ENCODE measurements at places on chromosomes 4 and X.
A peak's percentile ranks its signal among the peaks of the same experiment; 100 is the strongest.

DNA sequence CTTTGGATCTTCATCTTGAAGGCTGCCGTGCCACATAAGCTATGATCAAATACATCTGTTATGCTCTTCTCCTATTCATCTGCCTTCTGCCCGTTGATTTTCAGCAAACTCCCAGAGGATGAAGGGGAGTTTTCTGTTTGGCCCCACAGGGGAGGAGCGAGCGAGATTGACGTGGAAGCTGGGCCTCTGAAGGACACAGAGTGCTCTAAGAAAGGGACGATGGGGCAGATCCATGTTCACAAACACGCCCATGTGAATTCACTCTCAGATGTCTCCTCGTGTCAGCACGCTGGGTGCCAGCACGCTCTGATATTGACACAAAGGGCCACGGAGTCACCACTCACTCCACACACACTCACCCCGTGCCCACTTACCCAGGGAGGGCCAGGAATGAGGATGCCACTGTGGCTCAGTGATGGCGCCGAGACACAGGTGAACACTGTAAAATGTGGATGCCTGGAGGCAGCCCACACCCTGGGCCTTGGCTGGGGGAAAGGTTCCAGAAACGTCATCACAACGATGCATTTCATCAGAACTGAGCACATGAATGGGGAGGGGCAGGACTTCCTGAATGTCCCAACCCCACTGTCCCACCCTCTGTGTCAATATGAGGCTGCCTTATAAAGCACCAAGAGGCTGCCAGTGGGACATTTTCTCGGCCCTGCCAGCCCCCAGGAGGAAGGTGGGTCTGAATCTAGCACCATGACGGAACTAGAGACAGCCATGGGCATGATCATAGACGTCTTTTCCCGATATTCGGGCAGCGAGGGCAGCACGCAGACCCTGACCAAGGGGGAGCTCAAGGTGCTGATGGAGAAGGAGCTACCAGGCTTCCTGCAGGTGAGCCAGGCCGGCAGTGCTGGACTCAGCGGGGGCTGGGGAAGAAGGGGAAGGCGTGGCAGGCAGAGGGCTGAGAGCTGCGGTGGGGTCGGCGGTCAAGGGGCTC, at the start of gene S100P:
S100P (plus strand) TSS at position 648 of the 946 bp plus-strand sequence; CDS start at position 703, 55 bp downstream.
- DNase-seq, result no peak

- DNase-seq, result no peak
Measured at GRCh38 chrX:89033723-89034122, 286.7 kb downstream of the CPXCR1 start.

DNA sequence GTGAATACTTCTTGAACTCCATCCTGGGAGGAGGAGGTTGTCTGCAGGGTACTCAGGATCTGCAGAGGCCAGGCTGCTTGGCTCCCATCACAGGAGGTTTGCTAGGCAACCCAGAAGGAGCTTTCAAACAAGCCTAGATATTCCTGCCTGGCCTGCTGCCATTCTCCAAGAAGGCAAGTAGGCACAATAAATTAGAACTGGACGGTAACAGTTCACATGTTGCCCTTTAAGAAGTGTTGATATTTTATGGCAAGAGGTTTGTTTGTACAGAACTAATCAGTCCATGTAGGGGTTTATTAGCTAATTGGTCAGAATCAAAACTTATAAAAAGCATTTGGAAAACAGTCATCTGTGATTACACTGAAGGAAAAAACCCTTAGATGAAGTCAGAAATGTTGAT, 39.3 kb downstream of the SYNPO2 start:
- no peak for DNase-seq

- no peak for DNase-seq
Measured at GRCh38 chr4:40990236-40990898, 224.0 kb downstream of the APBB2 start.

DNA sequence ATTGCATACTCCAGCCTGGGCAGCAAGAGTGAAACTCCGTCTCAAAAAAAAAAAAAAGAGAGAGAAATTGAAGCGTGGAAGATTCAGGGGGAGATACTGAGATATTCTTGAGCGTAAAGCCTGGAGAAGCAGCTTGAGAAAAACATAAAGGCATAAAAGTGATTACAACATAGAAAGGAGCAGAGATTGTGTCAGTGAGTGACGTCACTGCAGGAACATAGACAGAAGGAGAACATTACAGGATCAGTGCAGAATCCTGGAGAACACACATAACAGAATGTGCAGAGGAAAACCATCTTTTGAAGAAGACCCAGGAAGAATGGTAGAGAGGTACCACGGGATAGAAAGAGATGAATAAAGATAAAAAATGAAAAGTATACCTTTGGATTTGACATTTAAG, 147.0 kb downstream of the APBB2 start:
- no peak for DNase-seq

GRCh38 chrX:6228720-6229119, at the start of gene NLGN4X:
TSS of gene NLGN4X (minus strand) at chrX:6228867. CDS start at chrX:6151466, 77,401 bp downstream.
- no peak for DNase-seq

DNA sequence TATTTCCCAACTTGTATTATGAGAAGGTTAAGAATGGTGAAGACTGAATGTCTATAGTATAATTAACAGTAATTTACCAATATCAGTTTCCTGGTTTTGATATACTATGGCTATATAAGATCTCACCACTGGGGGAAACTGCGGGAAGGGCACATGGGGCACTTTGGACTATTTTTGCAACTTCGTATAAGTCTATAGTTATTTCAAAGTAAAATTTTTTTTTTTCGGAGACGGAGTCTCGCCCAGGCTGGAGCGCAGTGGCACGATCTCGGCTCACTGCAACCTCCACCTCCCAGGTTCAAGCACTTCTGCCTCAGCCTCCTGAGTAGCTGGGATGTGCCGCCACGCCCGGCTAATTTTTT, 46.1 kb downstream of the CXorf58 start:
- no peak for DNase-seq

- DNase-seq, result no peak
Measured at GRCh38 chrX:129472116-129472515, 51.2 kb downstream of the SMARCA1 start.

- DNase-seq, result no peak
Measured at GRCh38 chr4:40831146-40831907, 81.6 kb downstream of the NSUN7 start.

- no peak for DNase-seq
Measured at GRCh38 chr4:73187325-73187724, 71.3 kb downstream of the ANKRD17 start.

- DNase-seq, result no peak
Measured at GRCh38 chr4:76747563-76747962, 150.4 kb downstream of the SOWAHB start.

GRCh38 chr4:166252487-166253402, 379.7 kb downstream of the TLL1 start:
- DNase-seq, result no peak

DNA sequence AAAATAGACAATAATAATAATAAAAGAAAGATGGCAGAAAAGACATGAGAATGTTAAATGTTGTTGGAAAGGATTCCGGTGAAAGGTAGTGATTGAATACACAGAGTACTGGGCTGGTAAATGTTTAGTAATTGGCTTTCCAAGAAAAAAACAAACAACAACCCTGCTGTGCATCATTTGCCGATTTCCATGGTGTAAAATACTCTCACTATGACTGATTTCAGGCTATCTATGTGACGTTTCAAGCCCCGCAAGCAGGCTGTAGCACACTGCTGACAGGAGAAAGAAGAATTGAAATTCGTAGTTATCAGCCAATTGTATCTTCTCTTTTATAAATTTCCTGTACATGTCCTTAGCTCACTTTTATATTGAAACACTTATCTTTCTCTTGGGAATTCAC, 13.6 kb upstream of the SEPTIN6 start:
- DNase-seq, result no peak

- no peak for DNase-seq
Measured at GRCh38 chrX:133921764-133922389, 63.5 kb downstream of the GPC3 start.

DNA sequence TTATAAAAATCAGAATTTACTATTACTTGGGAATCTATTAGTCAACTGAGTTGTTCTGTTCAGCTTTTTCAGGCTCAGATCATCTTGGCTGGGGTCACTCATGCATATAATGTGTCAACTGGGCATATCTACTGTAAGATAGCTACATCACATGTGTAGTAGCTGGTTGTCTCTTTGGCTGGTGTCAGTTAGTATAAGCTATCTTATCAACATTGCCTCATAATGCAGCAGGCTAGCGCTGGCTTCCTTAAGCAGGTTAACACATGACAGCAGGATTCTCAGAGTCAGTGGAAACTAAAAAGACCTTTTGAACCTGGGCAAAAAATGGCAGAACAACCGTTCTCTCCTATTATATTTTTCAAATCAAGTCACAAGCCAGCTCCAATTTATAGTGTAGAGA, 378.3 kb upstream of the PCDH10 start:
- DNase-seq, result no peak

GRCh38 chr4:185358959-185359358, 36.8 kb downstream of the LRP2BP start:
- no peak for DNase-seq

GRCh38 chr4:153655002-153655541, 29.0 kb upstream of the TLR2 start:
- DNase-seq, result no peak

- DNase-seq, result no peak
Measured at GRCh38 chr4:146844761-146845160, 100.9 kb downstream of the TTC29 start.

- no peak for DNase-seq
Measured at GRCh38 chr4:41751449-41752061, 3.0 kb upstream of the PHOX2B start.

GRCh38 chr4:139745111-139745639, 79.6 kb downstream of the MGST2 start:
- DNase-seq, result no peak

GRCh38 chr4:175708739-175709138, 103.3 kb downstream of the GPM6A start:
- DNase-seq, result no peak

DNA sequence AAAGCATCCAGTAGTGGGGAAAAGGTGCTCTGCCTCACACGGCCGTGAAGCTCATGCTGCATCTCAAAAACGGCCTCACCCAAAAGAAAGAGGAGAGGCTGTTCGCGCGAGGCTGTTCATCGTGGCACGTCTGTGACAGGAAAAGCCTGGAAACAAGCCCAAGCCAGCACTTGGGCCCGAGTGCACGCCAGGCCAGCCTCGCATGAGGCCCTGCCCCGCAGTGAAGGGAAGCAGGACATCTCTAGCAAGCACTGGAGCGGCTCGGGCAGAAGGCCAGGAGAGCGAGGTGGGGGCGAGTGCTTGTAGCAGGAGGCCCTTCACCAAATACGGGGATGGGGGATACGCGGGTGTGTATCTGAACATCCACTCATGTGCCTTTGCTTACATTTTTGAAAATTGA, 39.9 kb upstream of the MXD4 start:
- DNase-seq, result no peak

DNA sequence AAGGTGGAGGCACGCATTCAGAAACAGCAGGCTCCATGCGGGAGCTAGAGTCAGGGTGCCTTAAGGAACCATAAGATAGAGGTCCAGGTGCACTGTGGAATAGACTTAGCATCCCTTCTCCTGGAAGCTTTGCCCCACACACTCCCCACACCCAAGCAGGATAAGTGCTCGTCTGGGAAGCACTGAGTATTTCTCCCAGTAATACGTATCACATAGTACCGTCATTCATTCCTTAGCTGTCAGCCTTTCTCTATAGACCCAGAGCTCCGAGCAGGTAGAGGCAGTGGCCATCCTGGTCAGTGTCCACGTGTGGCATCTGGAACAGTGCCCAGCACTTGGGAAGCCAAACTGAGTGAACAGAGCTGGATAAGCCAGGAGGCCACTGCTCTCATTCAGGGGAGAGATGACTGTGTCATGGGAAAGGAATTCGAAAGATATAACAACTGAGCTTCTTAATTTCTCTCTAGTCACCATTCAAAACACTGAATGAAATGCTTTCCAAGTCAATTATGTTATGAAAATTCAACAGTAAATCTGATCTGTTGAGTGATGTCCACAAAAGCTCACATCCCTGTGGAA, 9.9 kb downstream of the APBB2 start:
- DNase-seq, result no peak

DNA sequence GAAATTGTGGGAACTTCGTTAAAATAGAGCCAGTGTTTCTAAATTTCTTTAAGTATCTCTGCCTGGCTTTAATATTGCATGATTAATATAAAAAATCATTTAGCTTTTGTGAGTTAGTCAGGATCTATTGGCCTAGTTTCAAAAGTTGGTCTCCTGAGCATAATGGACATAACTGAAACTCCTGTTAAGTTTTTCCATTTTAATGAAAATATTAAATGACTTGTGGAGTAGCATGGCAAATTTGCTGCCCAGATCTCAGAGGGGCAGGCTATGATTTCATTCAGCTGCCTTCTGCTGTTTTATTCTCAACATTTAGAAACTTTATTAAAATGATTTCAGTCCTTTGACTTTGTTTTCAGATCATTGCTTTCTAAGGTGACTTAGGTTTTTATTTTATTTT, 962.9 kb upstream of the GRID2 start:
- DNase-seq, result no peak

- no peak for DNase-seq
Measured at GRCh38 chr4:148845609-148846008, 403.4 kb upstream of the NR3C2 start.

- DNase-seq, result no peak
Measured at GRCh38 chrX:151970027-151970426, 4.4 kb downstream of the GABRE start.

DNA sequence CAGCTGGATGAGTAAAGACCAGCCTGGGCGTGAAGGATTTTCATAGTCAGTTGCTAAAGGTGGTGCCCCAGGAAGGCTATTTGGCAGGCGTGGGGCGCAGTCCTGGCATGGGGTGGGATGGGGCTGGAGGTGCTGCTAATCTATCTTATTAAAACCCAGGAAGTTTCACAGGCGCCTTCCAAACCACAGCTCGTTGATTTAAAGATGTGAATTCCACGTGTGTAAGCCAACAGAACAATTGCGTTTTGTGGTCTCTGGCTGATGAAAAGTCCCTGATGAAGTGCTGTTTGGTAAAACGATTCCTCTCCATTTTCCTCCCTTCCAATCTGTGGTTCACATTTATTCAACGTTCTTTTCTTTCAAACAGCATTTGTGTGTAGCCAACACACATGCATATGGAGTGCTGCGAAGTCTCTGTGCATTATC, 105.0 kb downstream of the TBL1X start:
- no peak for DNase-seq

GRCh38 chrX:130079824-130080406, 30.4 kb downstream of the ELF4 start:
- DNase-seq, result no peak

GRCh38 chrX:133681897-133682296, 266.6 kb upstream of the GPC4 start:
- no peak for DNase-seq

DNA sequence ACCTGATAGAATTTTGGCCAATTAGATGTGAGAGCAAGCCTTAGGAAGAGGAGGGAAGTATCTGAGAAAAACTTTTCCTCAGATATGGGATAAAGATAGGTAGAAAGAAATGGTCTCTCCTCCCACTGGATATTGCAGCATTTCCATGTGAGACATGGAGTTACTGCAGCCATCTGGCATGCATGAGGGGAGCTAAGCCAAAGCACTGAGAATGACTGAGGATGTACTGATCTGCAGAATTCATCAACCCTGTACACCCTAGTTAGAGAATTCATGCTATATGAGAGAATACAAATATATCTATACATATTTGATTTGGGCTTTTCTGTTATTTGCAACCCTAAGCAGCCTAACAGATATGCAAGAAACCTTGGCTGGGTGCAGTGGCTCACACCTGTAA, 52.5 kb upstream of the RPL34 start:
- DNase-seq, result no peak

GRCh38 chr4:77193511-77194102, 36.6 kb downstream of the CCNG2 start:
- DNase-seq, result peak; percentile 53
